G401 (cell line): ENCODE measurements at places on chromosomes 16 and 17.

- DNase-seq, result no peak
Observed at GRCh38 chr17:38508570-38508950, 80.3 kb downstream of the ARHGAP23 start.

GRCh38 chr17:15431766-15432165 is 35.7 kb downstream of the CDRT4 start:
- no peak for DNase-seq

DNA sequence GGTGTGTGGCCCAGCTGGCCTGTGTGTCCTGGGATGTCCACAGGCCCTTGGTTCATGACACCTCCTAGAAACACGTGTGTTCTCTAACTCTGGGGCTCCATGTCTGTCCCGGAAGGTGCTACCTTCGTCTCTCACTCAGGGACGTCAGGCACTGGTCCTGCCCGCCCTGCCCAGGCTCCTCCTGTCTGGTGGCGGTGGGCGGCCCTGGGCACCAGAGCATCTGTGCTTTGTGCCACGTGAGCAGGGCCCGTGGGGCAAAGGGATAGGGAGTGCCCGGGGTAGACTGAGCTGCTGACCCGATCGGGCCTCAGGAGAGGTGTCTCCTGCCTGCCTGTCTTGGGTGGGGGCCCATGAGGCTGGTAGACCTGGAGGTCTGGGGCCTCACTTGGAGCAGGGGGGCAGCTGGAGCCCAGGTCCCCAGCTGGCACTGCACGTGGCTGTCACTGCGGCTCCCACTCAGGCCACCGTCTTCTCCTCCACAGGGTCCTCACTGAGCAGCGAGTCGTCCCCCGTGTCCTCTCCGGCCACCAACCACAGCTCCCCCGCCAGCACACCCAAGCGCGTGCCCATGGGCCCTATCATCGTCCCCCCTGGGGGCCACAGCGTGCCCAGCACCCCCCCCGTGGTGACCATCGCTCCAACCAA is 35.1 kb downstream of the GSE1 start:
- no peak for DNase-seq

GRCh38 chr17:1488826-1489270 is 3.6 kb downstream of the MYO1C start:
- no peak for DNase-seq

DNA sequence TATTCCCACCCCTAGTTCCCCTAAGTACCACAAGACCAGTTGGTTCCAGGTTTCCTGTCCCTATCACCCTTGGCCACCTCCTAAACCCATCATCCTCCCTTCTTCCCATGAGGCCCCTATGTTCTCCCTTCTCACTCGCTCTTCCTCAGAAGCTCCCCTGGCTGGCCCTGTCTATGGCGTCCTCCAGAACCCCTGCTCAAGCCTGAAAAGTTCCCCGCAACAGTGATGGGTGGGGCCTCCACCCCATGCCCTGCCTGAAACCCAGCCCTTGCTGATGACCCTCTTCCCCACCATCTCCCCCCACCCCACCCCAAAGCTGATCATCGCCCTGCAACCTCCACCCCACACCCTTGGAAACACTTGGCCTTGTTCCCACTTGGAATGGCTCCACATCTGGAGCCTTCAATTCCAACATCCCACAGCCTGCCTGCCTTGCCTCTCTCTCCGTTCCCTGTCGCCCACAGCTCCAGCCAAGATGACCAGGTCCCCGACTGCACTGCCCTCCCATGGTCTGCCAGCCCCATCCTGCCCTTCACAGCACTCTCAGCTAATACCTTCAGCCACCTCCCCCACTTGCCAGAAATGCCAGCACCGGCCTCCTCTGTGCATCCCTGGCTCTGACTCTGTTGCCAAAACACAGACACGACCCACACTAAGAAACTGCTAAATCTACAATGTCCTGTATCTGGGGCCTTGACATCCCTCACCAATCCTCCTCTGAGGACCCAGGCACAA is 10.5 kb downstream of the OSBPL7 start:
- DNase-seq, result no peak

DNA sequence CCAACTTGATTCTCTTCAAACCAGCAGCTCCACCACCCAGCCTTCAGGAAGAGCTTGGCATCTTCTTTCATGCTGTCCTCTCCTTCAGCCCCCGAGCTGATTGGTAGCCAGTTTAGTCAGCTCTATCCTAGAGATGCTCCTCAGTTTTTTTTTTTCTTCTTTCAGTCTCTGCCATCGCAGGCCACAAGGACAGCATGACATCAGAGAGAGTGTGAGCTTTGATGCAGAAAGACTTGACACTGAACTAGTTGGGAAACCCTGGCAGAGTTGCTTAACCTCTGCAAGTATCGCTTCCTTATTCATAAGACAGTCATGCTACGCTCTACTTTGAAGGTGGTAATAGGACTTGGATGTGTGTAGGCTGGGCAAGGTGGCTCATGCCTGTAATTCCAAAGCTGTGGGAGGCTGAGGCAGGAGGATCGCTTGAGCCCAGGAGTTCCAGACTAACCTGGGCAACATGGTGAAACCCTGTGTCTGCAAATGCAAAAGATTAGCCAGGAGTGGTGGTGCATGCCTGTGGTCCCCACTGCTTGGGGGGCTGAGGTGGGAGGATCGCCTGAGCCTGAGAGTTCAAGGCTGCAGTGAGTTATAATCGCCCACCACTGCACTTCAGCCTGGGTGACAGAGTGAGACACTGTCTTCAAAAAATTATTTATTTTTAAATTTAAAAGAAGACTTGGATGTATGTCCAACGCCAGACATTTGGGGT is 2.6 kb downstream of the CD300LB start:
- DNase-seq, result no peak

DNA sequence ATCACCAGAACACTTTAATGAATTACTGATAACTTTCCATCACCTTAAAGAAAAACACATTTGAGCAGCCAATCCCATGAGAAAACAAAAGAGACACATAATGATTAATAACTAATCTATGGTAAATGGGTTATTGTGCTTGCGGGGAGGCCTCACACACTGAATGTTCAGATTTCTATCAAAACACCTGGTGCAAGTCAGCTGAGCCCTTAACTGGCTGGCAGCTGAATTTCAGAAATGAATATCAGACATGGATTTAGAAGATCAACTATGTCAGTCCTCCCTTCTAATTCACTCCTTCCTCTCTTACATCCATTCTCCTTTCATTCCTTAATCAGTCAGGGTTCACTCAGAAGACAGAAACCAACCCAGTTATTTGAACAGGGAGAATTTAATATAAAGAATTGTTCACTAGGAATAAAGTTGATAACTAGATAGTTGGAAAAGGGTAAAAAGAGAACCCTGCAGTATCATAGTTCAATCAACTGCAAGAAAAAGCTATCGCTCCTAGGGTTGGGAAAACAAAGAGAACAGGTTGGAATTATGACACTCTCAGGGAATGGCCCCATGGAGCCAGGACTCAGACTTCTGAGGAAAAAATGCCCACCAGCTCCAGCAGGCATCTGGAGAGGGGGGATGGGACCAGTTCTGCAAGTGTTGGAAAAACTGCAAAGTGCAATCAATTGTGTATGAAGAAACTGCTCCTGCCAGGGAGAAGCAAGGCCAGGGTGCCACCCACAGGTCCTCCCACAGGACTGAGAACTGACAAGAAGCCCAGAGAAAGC is 577.1 kb upstream of the CDH5 start:
- DNase-seq, result no peak

DNA sequence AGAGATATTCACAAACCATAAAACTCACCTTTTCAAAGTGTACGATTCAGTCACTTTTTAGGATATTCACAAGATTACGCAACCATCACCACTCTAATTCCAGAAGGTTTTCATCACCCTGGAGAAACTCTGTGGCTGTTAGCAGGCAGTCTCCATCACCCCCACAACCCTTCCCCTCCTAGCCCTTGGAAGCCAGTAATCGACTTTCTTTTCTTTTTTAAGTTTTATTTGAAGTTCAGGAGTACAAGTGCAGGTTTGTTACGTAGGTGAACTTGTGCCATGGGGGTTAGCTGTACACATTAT is 363.5 kb downstream of the CPPED1 start:
- DNase-seq, result no peak

DNA sequence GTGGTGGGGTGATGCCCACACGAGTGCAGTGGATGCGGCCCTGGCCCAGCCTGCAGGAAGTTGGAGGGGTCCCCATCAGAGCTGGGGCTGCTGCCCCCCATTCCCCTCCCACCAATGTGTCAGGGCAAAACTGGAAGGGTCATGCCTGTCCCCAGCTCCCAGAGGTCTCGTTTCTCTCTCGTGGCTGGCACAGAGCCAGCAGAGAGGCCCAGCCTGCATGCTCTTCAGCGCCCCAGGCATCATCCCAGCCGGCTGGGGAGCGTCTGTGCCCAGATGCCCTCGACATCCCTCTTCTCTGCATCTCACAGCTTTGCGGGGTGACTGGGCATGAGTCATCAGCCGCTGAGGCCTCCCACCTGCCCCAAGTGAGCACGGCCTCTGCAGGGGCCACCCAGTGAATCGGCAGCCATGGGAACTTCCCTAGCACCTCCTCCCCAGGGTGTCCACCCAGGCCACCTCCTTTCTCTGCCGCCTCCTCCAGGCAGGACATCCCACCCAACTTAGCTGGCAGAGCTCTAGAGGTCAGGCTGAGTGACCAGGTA is 9.8 kb upstream of the CSNK1D start:
- no peak for DNase-seq

- DNase-seq, result no peak
Observed at GRCh38 chr17:82923366-82924113, 83.7 kb upstream of the ZNF750 start.

GRCh38 chr17:82859431-82860403 is 19.9 kb upstream of the ZNF750 start:
- DNase-seq, result peak; percentile 40

GRCh38 chr16:81975637-81976036 is 35.6 kb downstream of the SDR42E1 start:
- no peak for DNase-seq

- no peak for DNase-seq
Observed at GRCh38 chr16:29849505-29849904, 13.5 kb downstream of the CDIPT start.

DNA sequence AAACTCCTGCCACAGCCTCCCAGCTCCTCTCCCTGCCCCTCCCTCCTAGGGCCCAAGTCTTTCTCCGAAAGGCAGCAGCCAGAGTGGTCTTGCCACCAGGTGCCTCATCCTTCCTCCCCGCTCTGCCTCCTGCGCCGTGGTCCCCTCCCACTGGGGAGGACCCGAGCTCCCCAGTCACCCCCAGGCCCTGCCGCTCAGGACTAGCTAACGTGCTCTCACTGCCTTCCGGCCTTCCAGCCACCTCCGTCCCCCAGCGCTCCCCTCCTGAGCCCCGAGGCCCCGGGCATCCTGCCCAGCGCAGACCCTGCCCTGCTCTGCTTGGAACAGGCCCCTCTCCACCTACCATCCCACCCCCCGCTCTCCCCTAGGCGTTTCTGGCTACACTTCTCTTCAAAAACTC is 19.4 kb upstream of the COL1A1 start:
- no peak for DNase-seq
